Muscle of leg (tissue), 16 donors: ENCODE measurements at places on chromosomes 16 and 17. TPM values are rescaled to one million over a fixed set of nuclear protein-coding genes. Genes with fewer than 3 reads are reported as not detected.

DNA sequence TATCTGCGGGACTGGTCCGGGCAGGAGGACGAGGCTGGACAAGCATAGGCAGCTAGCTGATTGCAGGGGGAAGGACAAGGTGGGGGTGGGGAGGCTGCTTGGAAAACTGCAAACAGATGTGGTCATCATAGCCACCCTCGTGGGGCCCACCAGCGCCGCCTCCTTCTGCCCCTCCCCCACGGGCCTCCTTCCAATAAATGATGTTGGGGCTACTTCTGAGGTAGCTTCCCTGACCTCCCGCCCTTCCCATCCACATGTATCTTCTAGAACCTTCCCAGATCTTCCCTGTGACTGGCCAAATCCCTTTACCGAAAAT, 12.3 kb upstream of the CDC42EP4 start:
- peak; percentile 91 for DNase-seq

GRCh38 chr17:56919717-56920116, 5.9 kb upstream of the TRIM25 start:
- no peak for DNase-seq

The IL17C gene
- not detected for total RNA-seq

The GNGT2 gene
- total RNA-seq, result 0.89 TPM

GRCh38 chr17:1573932-1574696, 11.5 kb upstream of the PITPNA start:
- peak; percentile 84 for DNase-seq

The OR2C1 gene
- total RNA-seq, result 0.35 TPM

The LRRC37A gene
- 2.2 TPM for total RNA-seq

The SUMO2 gene
- total RNA-seq, result 242 TPM

- no peak for DNase-seq
These were observed 14.8 kb upstream of the NUDT16L1 start for GRCh38 chr16:4678596-4678995.

The LGALS9 gene
- 6.2 TPM for total RNA-seq

The RAMP2 gene
- total RNA-seq, result 35.9 TPM

DNA sequence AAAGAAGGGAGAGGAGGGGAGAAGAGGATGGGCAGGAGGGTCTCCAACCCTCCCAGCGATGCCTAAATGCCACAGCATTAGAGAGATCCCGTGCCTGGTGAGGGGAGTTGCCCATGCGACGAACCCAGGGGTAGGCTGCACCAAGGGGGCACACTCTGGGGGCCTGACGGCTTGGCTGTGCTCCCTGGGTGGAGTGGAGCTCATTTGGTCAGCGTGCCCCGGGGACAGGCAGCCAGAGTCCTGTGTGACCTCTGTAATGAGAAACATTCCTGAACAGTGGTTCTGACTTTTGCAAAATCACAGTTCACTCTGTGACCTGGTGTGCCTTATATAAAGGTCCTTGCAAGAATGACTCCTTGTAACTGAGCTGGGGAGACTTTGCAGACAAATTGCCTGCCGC, 205.0 kb upstream of the N4BP1 start:
- DNase-seq, result no peak

DNA sequence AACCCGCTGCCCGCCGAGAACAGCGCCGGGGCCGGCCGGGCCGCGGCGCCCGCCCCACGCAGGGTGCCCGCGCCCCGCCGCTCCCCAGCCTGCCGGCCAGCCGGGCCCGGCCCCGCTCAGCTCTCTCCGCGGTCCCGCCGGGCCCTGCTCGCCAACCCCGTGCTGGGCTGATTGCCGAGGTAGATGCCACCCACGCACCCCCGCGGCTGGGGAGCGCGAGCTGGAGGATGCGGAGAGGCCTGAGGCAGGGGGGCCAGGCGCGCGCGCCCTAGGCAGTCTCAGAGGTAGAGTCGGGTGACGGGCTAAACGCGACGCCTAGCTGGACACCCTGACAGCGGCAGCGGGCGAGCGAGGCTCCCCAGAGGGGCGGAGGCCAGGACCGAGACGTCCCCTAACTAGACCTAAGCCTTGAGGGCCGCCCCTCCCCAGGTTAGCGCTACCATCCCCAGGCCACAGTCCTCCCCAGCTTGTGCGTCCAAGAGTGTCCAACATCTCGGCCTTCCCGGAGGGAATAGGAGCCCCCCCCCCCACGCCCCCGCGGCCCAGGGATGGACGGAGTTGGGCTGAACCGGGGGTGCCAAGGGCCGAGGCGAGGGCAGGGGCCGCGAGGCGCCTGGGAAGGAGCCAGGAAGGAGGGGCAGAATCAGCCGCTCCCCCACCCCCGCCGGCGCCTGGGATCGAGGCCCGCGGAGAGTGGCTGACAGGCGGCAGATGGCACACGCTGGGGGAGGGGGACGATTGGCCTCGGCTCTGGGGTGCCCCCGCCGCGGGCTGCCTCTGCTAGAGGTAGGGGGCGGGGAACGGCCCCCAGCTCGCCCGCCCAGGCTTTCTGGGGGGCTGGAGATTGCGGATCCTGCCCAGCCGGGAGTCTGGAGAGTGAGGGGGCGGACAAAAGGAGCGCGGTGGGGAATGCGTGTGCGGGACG, 2.5 kb upstream of the ZNF423 start:
- DNase-seq, result peak; percentile 76

The KRTAP16-1 gene
- not detected for total RNA-seq

The AOC2 gene
- 0.66 TPM for total RNA-seq

The ATP2C2 gene
- 0.13 TPM for total RNA-seq

- DNase-seq, result no peak
These were observed 155.8 kb upstream of the SDK2 start for GRCh38 chr17:73799781-73800627.

The CCL17 gene
- total RNA-seq, result not detected

DNA sequence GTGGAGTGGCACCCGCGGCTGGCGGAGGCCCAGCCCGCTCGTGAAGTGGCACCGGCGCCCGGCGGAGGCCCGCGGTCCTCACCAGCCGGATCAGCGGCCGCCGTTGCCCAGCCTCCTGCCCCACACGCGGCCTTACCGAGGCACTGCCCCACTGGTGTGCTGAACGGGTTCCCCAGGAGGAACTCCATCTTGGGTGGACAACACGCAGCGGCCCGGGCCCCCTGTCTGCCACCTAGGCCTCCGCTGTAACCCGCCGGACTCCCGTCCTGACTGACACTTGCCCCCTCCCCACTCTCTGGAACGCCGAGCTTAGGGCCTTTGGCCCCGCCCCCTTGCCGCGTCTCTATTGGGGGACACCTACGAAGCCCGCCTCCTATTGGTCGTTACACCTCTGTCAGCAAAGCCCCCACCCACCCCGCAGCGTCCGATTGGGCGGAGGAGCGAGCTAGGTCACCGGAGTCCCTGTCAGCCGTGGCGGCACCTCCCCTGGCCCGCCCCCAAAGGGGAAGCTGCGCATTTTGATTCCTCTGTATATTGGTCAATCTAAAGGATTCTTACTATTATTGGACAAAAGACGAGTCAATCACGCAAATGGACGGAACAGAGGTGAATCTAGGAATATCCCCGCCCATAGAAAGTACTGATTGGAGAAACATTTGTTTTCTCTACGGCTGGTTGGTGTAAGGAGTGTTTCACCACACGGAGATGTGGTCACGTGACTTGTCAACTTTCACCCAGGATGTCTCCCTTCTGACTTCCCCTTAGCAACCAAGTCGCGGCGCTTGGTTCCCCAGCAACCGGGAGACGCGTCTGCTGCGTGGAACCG, at the start of the genes DRC3 and TOM1L2:
Gene DRC3, plus strand, starts transcription at position 737 of the 826 bp plus-strand sequence. CDS start 4,737 bp downstream, outside the sequence.
Gene TOM1L2, minus strand, starts transcription at position 275 of the 826 bp plus-strand sequence. Its CDS starts 87 bp downstream, at position 188.
- peak; percentile 100 for DNase-seq

GRCh38 chr16:50640391-50640790, 40.7 kb downstream of the SNX20 start:
- DNase-seq, result no peak

GRCh38 chr17:12815642-12816141, 26.4 kb downstream of the ARHGAP44 start:
- no peak for DNase-seq

GRCh38 chr16:67865318-67865717, 7.5 kb upstream of the EDC4 start:
- DNase-seq, result no peak

DNA sequence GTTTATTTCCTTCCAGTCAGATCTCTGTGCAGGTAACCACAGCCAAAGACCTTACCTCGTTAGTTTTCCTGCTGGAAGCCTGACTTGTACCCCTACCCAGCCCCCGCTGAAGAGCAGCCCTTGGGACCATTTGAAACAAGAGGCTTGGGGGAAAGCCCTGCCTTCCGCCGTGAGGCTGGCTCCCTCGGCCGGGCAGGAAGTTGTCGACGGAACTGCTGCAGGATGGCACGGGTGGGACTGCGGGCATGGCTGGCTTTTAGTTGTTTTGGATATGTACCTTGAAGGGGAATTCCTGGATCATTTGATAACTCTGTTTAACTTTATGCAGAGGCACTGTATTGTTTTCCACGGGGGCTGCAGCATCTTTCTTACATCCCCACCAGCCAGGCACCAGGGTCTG, 49.0 kb upstream of the ENDOV start:
- DNase-seq, result no peak

GRCh38 chr16:30697264-30698138, 1.5 kb upstream of the SRCAP start:
- DNase-seq, result peak; percentile 17

The RNF112 gene
- 4.1 TPM for total RNA-seq
